ENCODE measurements at places on chromosomes 7 and 10.

DNA sequence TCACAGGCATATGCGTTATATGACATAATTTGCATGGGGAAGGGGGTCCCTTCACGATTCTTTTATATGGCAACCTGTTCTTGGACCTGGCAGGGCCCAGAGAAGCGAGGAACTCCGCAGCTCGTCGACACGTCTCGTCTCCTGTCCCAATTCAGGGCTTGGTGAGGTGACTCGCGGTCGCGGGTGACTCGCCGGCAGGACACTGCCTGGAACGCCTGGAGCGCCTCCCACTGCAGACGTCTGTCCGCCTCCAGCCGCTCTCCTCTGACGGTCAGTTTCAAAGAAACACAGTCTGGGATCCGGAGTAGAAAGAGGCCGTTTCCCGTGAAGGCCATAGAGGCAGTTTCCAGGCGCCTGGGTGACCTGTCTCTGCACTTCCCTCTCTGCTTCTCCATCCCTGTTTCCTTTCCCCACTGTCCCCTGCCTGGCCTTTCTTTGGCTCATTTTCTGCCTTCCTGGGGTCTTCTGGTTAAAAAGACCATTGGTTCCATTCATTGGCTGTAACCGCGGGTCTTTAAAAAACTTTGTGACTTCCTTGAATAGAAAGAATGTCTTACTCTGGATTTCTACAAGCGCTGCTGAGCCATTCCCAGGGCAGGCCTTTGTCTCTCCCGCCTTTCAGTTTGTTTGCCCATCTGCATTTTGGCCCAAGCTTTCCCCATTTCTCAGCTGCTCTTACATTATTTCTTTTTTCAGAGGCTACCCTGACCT, 1.2 kb downstream of the UPP1 start:
- no peak for DNase-seq

GRCh38 chr7:117698018-117698417, 175.2 kb downstream of the CTTNBP2 start:
- DNase-seq = no peak

DNA sequence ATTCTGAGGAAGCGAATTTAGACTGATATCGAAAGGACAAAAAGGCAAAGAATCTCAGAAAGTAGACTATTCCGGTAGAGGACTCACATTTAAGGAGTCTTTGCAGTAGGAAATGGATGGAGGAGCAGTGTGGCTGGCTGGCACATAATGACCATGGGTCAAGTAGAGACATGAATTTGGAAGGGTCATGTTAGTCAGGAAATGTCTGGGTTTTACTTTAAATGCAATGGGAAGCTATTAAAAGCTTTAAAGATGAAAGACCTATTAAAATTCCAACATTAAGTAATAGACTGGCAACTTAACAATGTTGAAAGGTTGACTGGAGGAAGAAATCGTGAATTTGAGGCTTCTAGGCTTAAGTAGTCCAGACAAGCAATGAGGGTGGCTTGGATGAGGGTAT, 90.0 kb upstream of the SEMA3C start:
- DNase-seq = no peak

- DNase-seq = no peak
Measured at GRCh38 chr10:79066411-79067240, 2.1 kb upstream of the ZMIZ1 start.

DNA sequence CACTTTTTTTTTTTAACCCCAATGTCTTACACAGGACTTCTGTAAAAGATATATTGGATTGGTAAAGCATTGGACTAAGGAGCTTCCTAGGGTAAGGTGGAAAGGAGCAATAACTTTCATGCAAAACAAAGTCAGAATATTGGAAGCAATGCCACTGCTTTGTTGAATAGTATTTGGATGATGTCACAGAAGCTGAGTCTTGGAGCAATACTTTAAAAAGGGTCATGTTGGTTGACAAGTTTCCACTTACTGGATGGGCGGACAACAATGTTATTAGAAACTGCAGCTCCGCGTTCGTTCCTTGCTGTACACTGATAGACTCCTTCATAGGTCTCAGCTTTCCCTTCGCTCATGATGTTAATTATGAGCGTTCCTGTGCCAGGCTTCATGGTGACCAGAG, 101.9 kb upstream of the LAMB4 start:
- DNase-seq = no peak

GRCh38 chr7:151306860-151307259, 34.8 kb upstream of the NUB1 start:
- no peak for DNase-seq

GRCh38 chr10:24561453-24561852, 162.2 kb downstream of the ARHGAP21 start:
- DNase-seq = no peak

GRCh38 chr7:87575521-87575920, 25.2 kb downstream of the ABCB1 start:
- no peak for DNase-seq

DNA sequence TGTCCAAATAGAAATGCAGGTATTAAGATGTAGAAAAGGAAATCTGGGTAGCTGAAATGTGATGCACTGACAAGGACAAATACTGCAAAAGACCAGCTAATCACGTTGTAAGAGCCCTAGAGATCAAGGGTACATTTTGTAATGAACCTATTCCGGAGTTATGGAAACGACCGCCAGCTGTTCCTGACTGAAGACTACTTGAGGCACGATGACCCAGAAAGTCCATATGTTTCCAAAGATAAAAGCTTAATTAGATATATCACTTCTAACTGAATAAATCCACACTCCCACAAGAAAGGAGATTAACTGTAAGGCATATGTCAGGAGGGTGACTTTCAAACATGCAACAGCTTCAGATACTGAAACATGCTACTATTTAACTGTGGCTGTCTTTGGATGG, 253.5 kb downstream of the NSUN6 start:
- no peak for DNase-seq
